ENCODE measurements at places on chromosomes 7 and 10. TPM values are rescaled to one million over a fixed set of nuclear protein-coding genes. Genes with fewer than 3 reads are reported as not detected.

The TUBB8 gene
- not detected for total RNA-seq

The GRK5 gene
- 0.73 TPM for total RNA-seq

The HOXA4 gene
- total RNA-seq, result not detected

- DNase-seq, result no peak
These were observed 13.4 kb downstream of the TRPV6 start for GRCh38 chr7:142872106-142872675.

- no peak for DNase-seq
These were observed 28.5 kb upstream of the HDAC9 start for GRCh38 chr7:18467011-18467410.

The CTNNA3 gene
- total RNA-seq, result not detected

The CNOT4 gene
- 21.6 TPM for total RNA-seq

DNA sequence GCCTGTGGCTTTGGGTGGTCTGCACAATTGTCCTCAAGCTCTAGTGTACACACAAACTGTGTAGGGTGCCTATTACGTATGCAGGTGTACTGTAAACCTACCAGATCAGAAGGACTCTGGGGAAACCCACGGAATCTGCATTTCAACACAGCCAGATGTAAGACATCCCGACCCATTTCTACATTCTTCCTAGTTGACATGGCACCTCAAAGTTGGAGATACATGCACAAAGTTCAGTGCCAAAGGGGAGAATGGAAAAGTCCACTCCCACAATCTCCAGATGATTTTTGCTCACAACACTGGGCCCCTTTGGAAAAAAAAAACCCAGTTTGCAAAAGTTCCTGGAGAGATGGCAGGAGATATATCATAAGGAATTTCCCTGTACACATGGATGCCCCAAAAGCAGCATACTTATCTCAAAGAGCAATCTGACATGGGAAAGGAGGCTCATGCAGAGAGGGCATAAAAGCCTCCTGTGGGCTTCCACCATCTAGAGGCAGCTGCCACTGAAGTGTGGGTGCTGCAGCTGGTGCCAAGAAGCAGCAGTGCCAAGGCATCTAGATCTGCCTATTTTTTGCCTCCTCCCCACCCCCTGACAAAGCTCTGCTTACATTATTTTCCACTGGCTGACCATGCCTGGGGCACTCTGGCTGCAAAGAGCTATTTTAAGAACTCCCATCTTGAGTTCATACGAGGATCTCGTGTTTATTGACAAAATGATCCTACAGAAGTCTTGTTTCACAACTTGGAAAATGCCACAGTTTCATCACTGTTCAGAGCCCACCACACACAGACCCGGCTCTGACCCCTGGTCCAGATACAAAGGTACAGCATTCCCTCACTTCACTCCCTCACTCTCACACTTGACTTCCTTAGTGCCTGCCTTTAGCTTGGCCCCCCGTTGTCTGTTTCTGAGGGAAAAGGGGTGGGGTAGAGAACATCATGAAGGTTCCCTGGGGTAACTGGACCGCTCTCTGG, 12.9 kb downstream of the TECTB start:
- DNase-seq, result no peak

DNA sequence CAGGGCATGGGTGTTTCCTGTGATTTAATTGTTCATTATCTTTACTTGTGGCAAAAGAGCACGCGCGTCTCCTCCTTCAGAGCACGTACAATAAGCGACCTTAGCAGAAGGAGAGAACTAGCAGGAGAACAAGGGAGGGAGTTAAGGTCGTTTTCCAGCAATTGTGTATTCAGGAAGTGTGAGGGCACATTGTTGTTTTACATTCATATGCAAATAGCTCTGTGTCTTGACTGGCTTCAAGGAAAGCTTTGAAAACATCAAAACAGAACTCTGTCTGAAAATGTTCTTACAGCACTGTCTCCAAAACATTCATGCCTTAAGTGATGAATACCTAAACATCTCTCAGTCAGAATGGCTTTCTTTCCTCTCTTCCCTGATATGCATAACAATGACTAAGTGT, 499.1 kb downstream of the ACTR3B start:
- no peak for DNase-seq

- DNase-seq, result no peak
These were observed 114.1 kb upstream of the SORCS3 start for GRCh38 chr10:104527013-104527412.

The EGFR gene
- total RNA-seq, result 0.18 TPM

DNA sequence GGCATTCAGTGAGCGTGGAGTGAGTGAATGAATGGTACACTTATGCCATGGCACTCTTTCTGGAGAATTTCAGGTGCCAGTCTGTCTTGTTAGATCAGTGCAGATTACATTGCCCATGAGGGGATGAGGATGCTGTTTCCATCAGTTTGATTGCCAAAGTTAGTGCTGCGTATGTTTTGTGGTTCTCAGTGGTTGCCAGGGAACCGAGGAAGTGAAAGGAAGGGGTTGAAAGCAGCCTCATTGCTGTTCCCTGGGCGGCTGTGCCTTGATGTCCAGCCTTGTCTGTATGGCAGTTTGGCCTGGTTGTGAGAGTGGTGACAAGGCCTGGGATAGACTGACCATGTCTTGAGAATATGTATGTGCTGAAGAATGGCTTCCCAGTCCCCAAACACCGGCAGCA, 30.2 kb downstream of the WBP1L start:
- no peak for DNase-seq

The FBXO24 gene
- total RNA-seq, result 0.95 TPM

- DNase-seq, result no peak
These were observed 119.8 kb upstream of the LANCL2 start for GRCh38 chr7:55245271-55245723.

Measured in K562 (cell line).